B cell (primary cell): ENCODE measurements at places on chromosomes 3 and 15. TPM values are rescaled to one million over a fixed set of nuclear protein-coding genes. Genes with fewer than 3 reads are reported as not detected.

ECE2 gene
- not detected in 2 replicates for total RNA-seq

ITIH4 gene
- total RNA-seq, result 38.5 and 38.7 TPM in 2 replicates

- peak; percentile 23 for DNase-seq
Measured at GRCh38 chr3:46966811-46967210, 9.7 kb downstream of the CCDC12 start.

DNA sequence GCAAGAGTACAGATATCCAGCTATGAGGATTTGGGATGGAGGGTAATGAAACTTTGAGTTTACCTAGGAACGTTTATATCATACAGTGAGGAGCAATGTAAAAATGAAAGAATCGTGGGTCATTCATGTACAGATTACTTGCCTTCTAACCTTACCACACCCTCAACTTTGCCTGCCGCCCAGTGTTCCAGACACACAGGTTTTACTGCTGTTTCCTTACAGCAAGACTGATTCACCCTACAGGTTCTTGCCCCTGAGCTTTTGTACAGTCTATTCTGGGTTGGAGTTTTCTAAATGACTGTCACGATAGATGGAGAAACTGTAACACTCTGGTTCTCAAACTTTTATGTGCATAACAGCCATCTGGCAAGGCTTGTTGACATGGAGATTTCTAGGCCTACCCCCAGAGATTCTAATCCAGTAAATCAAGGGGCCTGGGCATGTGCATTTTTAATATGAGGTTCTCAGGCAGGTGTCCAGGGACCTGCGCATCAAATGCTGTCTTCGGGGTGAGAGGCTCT, 6.6 kb upstream of the TPRG1 start:
- no peak for DNase-seq

- no peak for DNase-seq
Measured at GRCh38 chr3:123431658-123432324, 17.1 kb downstream of the ADCY5 start.
